ENCODE measurements at places on chromosomes 7 and 10.

DNA sequence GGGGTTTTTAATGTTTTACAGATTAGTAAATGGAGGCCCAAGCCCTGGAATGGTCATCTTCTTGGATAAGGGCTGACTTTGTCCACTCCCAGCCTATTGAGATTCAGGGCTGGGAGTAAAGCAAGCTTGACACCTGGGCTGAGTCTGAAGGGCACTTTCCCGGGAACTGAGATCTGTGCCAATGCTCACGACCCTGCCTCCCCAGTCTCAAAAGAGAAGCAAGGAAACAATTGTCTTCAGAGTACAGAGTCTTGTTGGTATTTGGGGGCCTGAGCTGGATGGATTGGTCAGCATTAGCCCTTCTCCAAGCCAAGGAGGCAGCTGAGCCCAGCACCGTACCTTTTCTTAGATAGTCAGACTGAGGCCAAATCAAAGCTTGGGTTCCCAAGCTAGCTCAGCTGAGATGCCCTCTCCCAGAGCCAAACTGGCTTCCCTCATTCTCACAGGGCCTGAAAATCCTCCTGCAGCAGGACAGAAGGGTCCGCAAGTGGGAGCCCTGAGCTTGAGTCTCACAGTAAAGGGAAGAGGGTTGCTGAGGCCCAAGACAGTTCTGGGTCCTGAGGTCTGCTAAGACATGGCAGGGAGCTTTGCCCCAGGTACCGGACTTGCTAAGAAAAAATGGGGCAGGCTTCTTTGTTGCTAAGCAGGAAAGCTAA, 3.7 kb downstream of the DDIT4 start:
- no peak for DNase-seq

DNA sequence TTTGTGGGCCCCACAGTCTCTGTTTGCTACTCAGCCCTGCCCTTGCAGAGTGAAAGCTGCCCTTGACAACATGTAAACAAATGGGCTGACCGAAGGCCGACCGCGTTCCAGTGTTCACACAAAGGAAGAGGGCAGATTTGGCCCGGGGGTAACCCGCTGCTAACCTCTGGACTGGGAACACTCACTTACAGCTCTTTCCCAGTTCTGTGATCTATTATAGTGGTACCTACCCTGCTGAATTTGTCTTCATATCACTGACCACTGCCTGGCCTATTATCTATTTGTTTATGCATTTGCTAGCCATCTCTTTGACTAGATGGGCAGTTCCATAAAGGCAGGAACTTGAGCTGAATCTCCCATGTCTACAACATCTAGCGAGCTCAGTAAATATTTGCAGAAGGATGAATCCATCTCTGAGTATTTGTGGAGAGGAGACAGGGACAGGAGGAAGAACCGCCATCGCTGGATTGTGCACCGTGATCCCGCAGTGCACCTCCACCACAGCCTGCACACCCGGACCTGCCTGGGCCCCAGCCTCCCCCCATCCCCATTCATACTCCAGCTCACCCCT, 15.2 kb downstream of the SLC29A3 start:
- no peak for DNase-seq

DNA sequence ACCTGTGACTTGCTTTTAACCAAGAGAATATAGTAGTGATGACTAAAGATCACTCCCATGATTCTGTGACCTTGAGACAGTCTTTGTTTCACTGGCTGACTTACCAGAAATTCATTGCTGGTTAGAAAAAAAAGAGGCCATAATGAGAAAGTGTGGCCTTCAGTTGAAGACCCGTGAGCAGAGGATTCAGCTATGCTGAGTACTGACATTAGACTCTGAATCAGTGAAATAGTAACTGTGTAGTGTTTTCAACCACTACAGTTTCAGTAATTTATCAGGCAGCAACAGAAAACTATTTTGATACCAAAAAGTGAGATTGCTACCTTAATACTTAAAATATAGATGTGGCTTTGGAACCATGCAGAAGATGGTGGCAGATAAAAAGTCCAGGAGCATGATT, 298.0 kb upstream of the KCND2 start:
- no peak for DNase-seq

DNA sequence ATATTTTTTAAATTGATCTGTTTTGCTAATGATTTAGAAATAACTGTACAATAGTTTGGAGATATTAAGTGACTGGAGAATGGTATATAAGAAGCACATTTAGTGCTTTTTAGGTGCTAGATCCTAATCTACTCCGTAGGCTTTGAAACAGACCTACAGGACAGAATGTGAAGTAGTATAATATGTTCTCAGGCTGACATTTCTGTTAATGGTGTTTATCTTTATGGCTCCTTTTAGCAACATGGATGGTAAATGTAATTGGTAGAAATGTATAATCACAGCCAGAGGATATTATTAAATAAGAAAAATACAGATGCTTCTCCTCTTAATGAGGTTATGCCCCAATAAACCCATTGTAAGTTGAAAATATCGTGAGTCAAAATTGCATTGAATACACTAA, 30.6 kb upstream of the CCDC7 start:
- no peak for DNase-seq

DNA sequence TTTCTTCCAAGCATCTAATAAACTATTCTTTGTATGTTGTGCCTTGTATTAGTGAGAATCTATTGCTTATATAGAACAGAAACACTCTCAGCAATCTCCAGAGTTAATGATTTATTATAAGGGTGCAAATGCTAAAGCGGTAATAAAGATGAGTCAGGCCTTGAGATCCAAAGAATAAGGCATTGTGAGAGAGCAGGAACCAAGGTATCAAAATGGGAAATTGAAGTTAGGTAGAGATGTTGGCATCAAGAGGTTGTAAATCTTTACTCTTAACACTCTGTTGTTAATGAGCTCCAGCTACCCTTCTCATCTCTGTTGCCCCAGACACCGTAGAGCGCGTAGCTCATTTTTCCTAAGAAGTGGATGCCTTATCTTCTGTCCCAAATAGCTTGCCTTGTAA, 375.2 kb downstream of the ARL4A start:
- no peak for DNase-seq

GRCh38 chr7:46993396-46993795, 588.5 kb downstream of the TNS3 start:
- no peak for DNase-seq

- no peak for DNase-seq
These were observed 266.3 kb upstream of the ZMIZ1 start for GRCh38 chr10:78802431-78802830.

DNA sequence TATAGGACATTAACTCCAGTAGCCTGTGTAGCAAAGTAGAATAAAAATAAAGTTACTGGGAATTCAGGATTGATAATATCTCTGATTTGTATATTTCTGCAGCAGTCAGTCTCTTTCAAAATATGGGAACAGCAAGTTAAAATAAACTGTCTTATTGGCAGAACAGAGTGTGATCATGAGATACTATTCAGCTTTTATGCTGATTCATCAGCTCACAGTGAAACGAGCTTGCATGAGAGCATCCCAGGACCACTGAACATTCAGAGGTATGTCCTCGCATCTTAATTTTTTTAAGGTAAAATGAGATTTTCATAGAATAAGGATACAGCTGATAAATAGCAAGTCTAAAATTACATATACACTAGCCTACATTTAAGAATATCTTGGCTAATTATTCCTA, 282.5 kb upstream of the MYO3A start:
- no peak for DNase-seq

GRCh38 chr10:21238044-21238443, 287.4 kb downstream of the SKIDA1 start:
- DNase-seq = no peak

- no peak for DNase-seq
These were observed 263.1 kb downstream of the ACTR3B start for GRCh38 chr7:153022475-153023193.

DNA sequence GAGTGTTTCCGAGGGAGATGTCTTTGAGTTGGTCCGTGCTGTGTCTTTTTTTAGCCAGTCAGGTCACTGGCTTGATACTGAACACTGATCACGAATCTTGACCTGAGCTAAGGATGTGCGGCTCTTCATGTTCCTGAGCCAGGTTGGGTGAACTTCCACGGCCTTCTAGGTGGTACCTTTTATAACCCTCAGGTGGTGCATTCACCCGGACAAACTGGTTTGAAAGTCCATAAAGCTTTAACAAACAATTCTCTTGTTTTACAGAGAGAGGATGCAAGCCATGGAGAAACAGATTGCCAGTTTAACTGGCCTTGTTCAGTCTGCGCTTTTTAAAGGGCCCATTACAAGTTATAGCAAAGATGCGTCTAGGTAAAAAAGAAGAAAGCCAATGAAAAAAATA, 229.5 kb downstream of the ARHGAP21 start:
- DNase-seq = no peak

GRCh38 chr10:100519311-100520051, at the start of gene SEC31B:
TSS of gene SEC31B (minus strand) at chr10:100519861. CDS start at chr10:100516952, 2,909 bp downstream.
- no peak for DNase-seq

GRCh38 chr7:20352573-20353306, 22.0 kb downstream of the ITGB8 start:
- no peak for DNase-seq

DNA sequence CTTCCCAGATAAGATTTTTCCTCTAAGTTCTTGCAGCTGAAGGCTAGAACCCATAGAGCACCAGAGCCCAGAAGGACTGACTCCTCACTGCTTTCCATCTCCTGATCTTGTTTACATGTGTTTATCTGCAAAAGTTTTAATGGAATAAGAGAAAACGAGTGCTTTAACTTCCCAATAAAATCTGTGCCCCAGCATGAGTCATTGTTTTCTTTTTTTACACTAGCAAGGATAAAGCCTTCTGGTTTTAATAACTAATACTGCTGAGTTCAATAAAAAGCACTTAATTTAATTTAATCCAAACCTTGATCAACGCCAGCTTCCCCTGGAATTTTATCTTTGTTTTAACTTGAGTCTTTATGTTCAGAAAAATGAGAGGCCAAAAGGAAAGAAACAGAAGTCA, 227.6 kb downstream of the HPSE2 start:
- no peak for DNase-seq

- DNase-seq = no peak
These were observed 133.6 kb upstream of the NPVF start for GRCh38 chr7:25361863-25362262.

DNA sequence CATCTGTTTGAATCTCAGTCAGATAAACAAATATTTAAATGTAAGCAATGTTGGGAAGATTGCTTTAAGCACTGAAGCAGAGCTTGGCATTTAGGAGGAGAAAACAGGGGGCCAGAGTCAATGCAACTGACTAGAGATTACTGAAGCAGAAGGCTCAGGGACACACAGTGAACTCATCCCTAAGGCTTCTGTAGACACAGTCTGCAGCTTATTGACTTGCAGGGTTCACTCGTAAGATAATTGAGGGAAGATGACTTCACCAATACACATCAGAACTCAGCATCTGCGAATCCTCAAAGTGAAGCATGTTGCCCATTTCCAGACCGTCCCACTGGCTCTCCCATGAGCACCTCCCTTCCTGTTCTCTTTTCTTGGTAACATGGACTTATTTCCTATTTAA, 363.4 kb upstream of the PFKP start:
- DNase-seq = no peak

- DNase-seq = no peak
These were observed 25.5 kb downstream of the ZNF713 start for GRCh38 chr7:55912748-55913158.
